ENCODE measurements at places on chromosomes 5 and 9.

DNA sequence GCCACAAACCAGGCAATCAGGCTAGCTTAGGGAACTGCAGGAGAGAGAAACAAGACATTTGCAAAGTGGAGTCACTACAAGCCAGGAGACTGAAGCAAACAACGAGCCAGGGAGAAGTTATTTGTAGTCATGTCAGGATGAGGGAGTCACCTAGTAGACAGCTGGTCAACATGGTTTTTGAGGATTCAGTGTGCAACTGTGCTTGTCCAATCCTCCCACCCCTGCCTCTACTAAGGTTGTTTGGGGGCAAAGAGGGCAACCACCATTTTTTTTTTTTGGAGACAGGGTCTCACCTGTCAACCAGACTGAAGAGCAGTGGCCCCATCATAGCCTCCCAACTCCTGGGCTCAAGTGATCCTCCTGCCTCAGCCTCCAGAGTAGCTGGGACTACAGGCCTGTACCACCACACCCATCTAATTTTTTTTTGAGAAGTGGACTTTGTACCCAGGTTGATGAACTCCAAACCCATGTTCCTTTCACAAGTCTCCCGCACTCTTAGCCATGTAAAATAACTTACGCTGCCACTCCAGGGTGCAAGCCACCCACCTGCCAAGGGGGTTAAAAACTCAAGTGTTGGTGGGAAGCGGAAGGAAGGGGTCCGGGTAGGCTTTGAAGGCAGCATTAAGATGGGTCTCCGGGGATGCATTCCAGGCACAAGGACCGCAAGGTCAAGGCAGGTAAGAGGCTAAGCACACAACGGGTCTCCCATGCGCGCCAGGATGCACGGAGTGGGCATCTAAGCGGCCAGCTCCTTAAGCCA lies 995 bp downstream of the RPL35 start:
- no peak for DNase-seq

DNA sequence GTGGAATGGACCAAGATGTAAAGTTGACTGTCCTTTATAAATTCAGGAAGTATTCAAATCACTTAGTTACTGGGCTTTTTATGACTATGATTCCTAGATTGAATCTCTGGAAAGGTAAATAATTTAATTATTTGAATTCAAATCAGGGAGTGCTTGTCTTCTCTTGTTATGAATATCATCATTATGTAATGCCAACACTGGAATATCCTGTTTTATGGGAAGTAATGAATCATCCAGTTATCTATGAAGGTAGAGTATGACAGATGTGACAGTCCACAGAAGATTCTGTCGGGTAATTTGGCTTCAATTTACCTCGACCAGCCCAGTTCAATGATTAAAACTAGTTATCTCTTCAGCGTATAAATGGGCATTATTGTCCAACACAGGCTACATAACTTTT lies 141.0 kb upstream of the NUDT12 start:
- no peak for DNase-seq

GRCh38 chr5:124056991-124057723 lies 545.2 kb downstream of the CSNK1G3 start:
- no peak for DNase-seq

DNA sequence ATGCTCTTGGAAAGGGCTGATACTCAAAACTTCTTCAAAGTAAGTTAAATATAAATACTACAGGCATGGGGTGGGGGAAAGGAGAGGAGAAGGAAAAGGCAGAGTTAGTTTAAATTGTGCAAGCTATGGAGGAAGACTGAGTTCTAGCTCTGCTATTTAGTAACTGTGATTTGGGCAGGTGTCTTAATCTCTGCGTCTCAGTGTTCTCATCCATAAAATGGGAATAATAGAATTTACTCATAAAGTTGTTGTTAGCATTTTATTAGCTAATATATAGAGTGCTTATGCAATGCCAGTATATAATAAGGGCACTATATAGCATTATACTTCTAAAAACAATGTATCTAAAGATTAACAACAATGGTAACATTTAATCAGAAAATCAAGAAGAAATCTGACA lies 12.7 kb upstream of the PURA start:
- no peak for DNase-seq

GRCh38 chr9:130693101-130693425 lies 517 bp upstream of the EXOSC2 start:
- no peak for DNase-seq

DNA sequence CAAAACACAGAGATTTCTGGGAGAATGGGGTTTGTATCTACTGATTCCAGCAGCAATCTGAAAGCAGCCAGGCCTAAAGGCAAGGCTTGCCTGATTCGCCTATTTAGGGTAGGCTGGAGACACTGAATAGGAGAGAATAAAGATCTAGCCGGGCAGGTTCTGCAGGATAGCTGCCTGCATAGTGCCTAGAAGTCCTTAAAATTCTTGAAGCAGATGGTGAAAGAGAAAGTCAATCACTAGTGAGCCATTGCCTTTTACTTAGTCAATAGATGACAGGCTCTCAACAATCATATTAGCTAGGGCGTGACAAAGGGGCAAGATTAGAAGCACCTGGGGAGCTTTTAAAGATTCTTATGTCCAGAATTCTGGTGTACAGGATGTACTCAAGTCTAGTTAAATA lies 522.7 kb downstream of the HTR1A start:
- no peak for DNase-seq

GRCh38 chr5:170302653-170303501 lies 5.3 kb upstream of the LCP2 start:
- no peak for DNase-seq

GRCh38 chr9:28120626-28121025 lies 547.3 kb upstream of the C9orf72 start:
- no peak for DNase-seq

- no peak for DNase-seq
Observed at GRCh38 chr5:33806738-33807442, 84.9 kb downstream of the ADAMTS12 start.

DNA sequence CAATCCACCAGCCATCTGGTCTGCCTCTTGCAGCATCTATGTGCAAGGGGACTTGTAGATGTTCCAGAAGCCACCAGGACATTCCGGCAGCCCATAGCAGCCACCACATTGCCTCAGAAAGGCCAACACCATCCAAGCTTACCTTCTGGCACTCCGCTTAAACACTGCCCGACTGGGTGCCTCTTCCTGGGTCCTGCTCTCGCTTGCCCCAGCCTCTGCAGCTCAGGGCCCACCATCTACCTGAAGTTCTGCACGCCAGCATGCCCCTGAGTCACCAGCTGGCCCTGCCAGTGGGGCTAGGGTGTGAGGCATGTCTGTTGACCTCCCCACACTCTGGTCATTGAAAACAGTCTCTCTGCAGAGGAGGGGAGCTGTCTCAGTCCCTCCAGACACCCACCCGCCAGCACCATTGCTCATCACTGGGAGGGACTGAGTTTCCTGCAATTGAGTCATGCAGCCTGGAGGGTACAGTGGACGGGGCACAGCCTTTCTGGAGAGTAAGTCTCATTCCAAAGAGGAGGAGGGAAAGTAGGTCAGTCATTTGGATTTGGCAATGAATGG lies 16.9 kb upstream of the COL5A1 start:
- no peak for DNase-seq

GRCh38 chr9:21830589-21830988 lies 28.2 kb downstream of the MTAP start:
- DNase-seq: no peak

DNA sequence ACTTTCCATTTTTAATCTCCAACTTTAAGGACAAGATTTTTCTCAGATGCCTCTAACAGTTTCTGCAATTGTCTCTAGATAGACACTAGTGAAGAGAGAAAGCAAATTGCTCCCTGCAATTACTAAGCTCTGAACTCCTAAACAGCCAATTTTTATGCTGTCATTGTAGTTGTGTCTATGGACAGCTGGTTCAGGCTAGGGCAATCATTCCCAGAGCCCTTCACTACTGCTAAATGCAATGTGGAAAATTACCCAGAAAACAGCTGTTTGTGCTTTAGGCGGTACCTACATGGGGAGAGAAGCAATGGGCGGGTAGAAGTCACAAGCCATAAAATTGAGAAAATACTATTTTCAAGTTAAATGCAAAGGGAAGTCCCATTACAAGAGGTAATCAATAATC lies 211.6 kb downstream of the SPOCK1 start:
- DNase-seq: no peak

DNA sequence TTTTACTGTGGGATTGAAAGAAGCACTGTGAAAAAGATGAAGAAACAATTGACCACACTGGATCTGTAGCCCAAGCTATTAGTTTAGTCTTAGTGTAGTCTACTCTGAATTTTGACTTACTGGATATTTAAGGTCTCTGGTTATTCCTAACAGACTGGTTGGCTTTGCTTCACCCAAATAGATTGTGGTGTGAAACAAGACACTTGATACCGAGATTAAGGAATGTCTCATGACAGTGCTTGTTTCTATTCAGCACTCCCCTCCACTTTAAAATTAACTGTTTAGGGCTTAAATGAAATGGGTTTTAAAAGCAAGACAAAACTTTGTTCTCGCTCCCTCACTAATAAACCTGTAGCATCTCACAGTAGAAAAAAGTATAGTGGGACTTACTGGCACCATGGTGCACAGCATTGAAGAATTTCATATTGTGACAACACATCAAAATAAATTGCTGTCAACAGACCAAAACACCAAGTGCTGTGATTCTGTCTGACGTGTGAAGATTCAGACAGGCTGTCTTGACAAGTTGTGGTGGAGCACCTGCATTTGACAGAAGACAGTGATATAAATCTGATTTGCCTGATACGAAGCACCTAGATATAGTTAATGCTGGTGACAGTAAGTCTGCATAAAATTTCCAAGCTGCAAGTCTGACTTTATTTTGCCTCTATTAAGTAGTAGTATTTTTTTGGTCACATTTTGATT lies 73.1 kb downstream of the PBX3 start:
- DNase-seq: no peak

DNA sequence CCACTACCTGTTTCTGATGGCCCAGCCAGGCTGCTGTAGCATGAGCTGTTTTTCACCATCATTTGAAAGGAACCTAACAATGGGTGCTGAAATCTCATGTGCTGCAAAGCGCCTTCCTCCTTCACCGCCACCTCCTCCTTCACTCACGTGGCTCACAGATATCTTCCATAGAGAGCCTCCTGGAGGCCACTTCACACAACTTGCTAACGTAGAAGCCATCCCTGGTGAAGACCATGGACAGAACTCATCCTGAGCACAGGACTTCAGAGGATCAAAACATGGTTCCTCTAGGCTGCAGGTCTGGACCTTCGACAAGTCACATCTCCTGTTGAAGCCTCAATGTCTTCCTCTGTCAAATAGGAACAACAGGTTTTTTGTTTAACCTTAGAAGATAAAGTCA lies 155.5 kb upstream of the RAD23B start:
- no peak for DNase-seq

- no peak for DNase-seq
Observed at GRCh38 chr9:95409650-95410426, 92.3 kb upstream of the FANCC start.

GRCh38 chr5:36689225-36689624 lies 82.8 kb downstream of the SLC1A3 start:
- no peak for DNase-seq

DNA sequence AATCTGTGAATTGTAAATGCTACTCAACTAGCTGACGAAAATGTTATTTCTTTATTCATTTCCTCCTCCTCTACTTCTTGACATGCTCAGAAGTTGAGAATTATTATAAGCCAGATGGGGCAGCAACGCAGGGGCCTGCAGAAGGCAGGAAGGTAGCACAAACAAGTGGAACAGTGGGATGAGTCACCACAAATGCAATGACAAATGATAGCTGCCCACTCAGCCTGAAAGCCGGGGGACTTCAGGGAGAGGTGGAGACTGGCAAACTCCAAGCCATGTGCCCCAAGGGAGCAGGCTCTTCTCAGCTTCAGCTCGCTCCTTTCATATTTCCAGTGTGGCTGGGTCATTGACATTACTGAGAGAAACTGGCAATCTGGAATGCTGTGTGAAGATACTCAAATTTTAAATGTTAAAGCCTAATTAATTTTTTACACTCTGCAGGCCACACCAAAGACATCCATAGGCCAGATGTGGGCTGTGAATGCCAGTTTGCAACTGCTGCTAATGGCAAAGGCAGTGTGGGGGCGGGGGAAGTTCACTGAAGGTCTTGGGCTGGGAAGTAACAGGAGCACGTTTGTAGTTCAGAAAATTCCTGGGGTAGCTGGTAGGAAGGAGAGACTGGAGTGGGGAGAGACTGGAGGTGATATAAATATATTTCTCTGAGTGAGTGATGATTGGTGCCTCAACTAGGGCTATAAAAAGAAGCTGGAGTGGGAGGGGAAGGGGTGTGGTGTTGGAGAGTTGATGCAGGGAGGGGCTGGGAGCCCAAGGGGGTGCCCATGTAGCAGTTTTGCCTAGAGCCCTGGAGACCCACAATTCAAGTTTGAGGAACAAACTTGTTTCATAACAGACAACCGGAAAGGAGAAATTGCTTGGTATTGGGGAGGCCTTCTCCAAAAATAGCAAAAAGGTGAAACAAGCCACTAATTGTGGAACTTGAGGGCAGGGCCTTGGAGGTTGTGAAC lies 20.8 kb upstream of the ADRB2 start:
- no peak for DNase-seq

DNA sequence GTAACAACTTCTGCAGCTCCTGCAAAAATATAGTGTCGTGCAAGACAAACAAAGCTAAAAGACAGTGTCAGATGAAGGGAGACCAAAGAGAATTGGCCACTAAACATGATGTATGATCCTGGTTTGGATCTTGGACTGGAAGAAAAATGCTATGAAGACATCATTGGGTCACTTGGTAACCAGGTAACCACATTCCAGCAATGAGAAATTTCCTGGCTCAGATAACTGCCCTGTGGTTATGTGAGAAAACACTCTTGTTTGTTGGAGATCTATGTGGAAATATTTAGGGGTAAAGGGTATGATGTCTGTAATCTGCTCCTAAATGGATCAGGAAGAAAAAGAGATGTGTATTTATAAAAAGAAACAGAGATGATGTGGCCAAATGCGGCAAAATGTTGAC lies 45.5 kb upstream of the ANKRD33B start:
- no peak for DNase-seq

- DNase-seq: no peak
Observed at GRCh38 chr5:173853370-173854131, 34.6 kb upstream of the CPEB4 start.

- no peak for DNase-seq
Observed at GRCh38 chr9:34633166-34633565, 4.3 kb upstream of the ARID3C start.
